ENCODE measurements at places on chromosomes 3 and 15. TPM values are rescaled to one million over a fixed set of nuclear protein-coding genes. Genes with fewer than 3 reads are reported as not detected.

DNA sequence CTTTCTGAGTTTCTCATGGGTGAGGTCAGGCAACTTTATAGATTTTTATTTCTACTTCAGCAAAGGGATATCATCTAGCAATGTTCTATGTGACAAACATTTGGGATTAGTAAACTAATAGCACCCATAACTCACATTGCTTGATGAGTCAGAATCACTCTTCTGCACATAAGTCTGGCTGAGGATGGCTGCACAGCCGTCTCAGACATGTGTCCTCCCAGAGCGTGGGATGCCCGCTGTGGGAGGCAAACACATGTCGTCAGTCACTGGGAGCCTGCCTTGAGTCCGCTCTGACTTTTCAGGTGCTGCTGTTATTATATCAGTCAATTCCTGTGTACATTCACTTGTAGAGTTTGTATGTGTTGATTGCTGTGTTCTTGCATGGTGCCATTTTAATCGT lies 230.7 kb upstream of the TRIM42 start:
- DNase-seq: no peak

DNA sequence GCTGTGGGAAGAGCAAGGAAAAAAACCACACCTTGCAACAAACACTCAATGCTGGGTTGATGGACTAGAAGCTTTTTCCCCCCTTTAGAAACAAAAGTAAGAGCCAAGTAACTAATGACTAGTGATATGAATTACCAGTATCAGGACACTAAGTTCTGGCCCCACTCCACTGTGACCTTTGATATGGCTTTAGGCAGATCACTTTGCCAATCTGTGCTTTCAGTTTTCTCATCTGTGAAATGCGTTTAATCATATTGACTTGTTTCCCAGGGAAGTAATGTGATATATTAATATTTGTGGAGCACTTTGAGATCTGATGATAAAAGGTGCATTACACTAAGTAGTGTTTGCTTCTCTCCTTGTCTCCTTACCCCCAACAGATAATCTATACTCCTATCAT lies 319.3 kb upstream of the SATB1 start:
- no peak for DNase-seq

- no peak for DNase-seq
Measured at GRCh38 chr15:77857419-77857818, 220.1 kb downstream of the TBC1D2B start.

GRCh38 chr3:112013784-112014143 lies 15.0 kb downstream of the TAGLN3 start:
- DNase-seq: no peak

DNA sequence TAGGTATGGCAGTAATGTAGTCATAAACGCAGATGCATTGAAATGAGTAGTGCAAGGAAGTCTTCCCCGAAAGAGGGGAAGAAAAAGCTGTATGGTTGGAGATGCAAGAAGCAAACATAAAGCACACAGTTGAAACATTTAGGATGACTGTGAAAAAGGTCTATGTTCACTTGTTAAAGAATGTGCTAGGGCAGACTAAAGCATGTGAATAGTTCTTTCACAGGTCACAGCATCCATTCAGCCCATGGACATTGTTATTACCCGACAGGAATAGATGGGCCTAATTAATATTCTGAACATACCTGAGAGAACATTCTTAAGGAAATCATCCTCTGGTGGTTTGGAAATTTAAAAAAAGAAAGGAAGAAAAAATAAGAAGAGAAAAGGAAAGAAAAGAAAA lies 595.2 kb downstream of the ZIC1 start:
- DNase-seq: no peak

GRCh38 chr3:123067689-123068600 lies 1.1 kb downstream of the PDIA5 start:
- no peak for DNase-seq

DNA sequence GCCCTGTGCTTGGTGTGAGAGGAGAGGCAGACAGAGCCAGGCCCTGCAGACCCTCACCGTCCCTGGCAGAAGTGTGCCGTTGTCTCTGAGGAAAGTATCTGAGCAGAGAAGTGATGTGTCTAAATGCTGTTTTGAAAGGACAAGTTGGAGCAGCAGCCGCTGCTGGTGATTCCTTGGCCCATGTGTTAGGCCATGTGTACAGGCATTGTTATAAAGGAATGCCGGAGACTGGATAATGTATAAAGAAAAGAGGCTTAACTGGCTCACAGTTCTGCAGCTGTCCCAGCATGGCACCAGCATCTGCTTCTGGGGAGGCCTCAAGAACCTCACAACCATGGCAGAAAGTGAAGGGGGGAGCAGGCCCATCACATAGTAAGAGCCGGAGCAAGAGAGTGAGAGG lies 334.6 kb upstream of the ATP10A start:
- no peak for DNase-seq

DNA sequence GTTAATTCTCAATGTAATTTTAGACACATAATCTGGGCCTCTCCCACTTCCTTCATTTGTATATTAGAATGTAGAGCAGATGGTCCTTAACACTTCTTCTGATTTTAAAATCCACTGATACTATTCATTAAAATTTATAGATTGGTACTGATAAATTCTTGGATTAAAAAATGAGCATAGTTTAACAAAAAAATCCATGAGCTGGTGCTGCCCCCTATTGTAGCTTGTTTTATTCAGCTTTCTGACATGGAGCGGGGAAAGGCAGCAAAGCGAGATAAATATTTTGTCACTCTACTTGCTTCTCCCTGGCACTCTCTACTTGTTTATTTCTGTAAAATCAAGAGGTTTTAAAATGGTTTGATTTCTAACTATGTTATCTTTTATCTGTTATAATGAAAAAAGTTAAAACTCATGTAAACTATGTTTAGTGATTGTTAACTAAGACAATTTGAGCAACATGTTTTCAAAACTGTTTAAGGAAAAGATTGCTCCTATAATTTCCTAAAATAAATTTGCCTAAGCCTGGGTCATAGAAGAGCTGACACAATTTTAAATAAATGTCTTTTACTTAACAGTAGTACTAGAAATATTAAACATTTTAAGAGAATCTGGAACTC lies 26.5 kb upstream of the PLOD2 start:
- no peak for DNase-seq

DNA sequence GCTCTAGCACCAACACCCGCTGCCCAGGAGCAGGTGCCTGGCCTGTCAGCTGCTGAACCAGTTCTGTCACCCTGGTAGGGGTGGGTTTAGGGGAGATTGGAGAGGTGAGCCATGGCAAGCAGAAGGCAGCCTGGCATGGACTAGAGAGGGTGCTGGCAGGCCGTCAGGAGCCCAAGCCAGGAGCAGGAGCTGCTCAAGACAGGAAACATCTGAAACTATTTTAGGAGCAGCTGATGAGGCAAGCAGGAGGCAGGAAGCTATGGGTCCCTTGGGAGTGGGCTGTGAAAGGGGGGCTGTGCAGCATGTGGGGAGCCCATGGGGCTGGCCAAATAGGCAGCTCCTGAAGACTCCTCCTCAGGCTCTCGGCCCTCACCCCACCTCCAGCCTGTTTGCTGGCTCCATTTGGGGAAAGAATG lies 2.3 kb downstream of the INKA1 start:
- peak; percentile 66 for DNase-seq

DNA sequence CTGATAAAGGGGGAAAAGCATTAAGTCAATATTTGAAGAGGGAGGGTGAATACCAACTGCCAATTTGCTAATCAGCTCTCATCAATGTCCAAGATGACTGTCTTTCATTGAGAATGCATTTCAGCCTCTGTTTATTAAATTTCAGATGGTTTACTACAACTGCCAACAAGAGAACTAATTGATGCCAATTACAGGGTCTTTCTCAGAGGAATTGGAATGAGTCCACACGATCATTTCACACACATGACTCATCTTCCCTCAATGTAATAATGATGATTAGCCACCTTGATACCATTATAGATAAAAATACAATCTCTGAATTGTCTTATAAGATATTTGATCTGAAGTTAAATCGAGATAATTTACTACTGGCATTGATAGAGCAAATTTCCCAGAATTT lies 1274.4 kb downstream of the ROBO2 start:
- no peak for DNase-seq

DNA sequence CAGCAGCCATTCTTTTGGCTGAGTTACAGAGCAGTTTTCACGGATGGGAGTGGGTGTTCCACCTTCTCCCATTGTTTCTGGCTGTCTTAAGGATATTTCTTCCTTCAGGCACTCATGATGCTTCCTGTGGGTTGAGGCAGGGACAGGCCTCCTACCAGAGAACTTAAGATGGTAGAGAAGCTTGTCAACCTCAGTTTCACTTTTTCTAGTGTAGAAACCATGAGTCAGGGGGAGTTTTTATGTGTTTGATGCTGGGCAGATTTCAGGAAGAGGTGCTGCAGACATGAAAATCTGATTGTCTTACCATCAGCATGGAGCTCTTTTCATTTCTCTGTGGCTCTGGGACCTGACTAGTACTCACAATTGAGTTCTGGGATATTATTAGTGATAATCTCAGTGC lies 48.7 kb upstream of the VEPH1 start:
- DNase-seq: no peak

DNA sequence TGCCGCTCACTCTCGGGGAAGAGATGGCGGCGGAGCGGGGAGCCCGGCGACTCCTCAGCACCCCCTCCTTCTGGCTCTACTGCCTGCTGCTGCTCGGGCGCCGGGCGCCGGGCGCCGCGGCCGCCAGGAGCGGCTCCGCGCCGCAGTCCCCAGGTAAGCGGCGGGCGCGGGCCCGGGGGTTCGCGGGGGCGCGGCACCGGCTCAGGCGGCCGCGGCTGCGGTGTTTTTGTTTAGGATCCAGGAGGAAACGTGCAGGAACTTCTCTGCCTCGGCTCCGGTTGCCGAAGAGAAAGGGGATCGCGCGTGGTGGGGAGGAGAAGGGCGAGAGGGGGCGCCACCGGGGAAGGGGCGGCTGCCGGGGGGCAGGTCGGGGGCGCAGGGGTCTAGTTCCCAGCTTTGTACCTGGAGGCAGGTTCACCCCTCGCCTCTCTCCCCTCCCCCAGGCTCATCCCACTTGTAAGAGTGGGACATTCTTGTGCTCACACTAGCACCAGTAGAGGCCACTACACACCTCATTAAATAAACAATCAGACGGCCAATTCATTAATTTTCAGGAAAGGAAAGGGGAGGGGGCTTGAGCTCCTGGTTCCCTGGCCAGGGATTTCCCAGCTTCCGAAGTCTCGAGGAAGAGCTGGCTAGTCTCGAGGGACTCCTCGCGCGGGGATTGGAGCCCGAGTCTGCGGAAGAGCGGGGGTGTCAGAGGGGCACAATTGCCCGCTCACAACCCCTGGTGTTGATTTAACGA lies 562 bp downstream of the NEO1 start:
- DNase-seq: peak; percentile 38

- no peak for DNase-seq
Measured at GRCh38 chr3:186719945-186720739, 3.0 kb downstream of the KNG1 start.

- no peak for DNase-seq
Measured at GRCh38 chr3:71997066-71997653, 212.2 kb upstream of the PROK2 start.

DNA sequence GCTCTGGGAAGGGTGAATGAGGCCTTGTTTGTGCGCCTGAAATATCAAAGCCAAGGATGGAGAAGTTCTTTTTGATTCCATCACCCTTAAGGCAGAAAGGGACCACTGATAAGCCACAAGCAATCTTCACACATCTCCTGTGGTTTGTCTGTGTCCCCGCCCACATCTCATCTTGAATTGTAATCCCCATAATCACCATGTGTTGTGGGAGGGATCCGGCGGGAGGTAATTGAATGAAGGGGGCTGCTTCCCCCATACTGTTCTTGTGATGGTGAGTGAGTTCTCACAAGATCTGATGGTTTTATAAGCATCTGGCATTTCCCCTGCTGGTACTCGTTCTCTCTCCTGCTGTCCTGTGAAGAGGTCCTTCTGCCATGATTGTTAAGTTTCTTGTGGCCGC lies 329.6 kb upstream of the RGMA start:
- DNase-seq: no peak

- DNase-seq: peak; percentile 16
Measured at GRCh38 chr15:99437315-99438223, 128.2 kb upstream of the MEF2A start.

- no peak for DNase-seq
Measured at GRCh38 chr15:31974855-31975829, 55.2 kb upstream of the CHRNA7 start.

DNA sequence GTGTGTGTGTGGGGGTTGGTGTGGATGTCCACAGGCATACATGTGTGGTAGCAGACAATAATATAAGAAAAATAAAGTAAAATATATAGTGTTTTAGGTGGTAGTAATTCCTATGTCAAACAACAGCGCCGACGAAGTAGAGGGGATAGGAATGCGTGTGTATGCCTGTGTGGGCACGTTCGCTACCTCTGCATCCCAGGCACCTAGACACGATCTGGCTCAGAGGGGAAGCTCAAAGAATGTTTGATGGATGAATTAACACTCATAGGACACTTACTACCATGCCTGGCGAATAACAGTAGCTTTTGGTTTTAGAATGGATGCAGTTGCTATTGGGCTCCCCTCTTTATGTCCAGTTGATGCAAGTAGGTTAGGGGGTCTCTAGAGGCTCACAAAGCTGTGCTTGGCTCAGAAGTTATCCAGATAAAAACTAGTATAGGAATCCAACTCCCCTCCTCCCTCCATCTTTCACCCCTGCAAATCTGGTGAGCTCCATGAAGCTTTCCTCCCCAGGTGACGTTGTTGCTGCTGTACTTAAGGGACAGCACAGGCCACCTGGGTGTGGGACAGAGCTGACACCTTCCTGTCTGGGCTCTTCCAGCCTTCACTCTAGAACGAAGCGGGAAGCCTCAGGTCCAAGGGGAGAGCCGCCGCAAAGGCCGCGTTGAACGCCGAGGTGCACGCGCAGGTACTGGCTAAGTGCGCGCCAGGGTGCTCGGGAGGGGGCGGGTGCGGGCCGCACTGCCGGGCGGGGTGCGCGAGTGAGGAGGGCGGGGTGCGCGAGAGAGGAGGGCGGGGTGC lies 192.6 kb upstream of the LYSMD4 start:
- peak; percentile 65 for DNase-seq

DNA sequence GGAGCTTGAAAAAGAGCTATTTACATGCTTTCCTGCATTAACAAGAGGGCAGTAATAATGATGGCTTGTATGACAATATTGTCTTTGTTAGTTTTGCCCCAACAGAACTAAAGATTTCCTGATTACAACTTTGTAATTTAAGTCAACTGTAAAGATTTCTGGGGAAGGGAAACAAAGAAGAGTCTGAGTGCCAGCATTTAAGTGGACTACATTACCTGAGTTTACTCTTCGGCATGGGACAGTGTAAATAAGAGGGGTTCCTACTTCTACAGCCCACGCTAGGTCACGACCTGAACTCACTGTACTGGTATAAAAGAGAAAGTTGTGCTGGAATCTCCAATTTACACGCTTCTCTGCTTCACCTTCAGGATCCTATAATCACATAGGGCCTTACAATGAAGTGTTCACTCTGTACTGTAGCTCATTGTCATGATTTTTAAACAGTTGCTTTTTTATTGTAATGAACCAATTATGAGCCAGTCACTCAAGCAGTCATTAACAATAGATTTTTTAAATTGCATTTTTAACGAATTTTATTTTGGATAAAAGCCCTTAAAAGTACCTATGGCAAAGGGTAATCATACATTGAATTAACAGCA lies 39.6 kb downstream of the DPH6 start:
- no peak for DNase-seq

GOLIM4 gene
- 33.8 TPM for total RNA-seq

CHRM5 gene
- total RNA-seq: not detected

CAPN3 gene
- 27.1 TPM for total RNA-seq

DUOXA2 gene
- not detected for total RNA-seq

LMCD1 gene
- total RNA-seq: 105 TPM

GREM1 gene
- 1.4 TPM for total RNA-seq

PPP1R14D gene
- total RNA-seq: not detected

Measured in breast epithelium (tissue), 4 donors.